ENCODE measurements at places on chromosomes 6 and 20.

DNA sequence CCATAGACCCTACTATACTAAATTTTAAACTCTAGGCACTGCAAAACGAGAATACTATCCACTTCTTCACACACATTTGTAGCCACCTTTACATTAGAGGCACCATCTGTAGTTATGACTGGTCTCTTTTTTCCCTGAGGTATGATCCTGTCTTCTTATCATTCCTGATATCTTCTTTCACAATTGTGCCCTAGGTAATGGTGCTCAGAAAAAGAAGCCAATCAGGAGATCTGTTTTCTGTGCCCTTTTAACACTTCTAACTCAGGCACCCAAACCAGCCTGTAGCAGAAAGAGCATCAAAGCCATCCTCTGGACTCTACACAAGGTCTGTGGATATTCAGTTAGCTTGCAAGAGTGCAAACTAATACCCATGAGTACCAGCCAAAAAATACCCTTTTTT, 149.7 kb upstream of the SGK1 start:
- no peak for DNase-seq

DNA sequence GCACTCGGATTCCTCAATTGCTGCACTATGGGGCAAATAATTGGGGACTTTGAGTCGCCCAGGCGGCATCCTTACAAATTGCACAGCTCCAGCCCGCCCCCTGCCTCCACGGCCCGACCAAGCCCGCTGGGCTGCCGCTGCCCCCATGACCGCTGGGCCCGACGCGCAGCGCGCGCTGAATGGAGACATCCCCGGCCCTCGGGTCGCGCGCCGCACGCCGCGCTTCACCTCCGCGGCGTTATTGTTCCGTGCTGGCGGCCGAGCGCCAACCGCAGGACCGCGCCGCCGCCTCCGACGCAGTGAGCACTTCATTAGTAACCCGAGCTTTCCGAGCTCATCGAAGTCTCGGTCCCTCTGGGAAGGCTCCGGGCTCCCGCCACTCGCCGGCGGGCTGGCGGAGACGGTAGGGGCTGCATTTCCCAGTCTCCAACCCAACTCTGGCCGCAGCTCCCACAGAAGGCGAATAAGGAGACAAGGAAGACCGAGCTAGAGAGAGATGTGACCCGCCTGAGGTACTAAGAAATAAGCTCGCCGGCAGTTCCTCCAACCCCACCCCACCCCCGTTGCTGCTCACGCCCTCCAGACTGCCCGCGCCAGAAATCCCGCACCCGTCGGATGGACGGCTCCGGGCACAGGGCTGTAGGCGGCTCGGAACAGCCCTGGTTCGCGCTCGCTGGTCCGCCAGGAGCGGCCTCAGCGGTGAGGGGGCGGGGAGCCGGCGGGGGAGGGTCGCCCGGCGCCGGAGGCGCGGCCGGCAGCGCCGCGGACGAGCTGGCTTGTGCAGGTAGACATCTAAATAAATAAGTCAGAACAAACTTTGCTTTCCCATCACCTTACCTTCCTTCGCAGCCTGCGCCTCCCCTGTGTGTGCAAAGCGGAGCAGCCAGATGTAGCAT, 703 bp downstream of the EPHA7 start:
- DNase-seq: no peak

DNA sequence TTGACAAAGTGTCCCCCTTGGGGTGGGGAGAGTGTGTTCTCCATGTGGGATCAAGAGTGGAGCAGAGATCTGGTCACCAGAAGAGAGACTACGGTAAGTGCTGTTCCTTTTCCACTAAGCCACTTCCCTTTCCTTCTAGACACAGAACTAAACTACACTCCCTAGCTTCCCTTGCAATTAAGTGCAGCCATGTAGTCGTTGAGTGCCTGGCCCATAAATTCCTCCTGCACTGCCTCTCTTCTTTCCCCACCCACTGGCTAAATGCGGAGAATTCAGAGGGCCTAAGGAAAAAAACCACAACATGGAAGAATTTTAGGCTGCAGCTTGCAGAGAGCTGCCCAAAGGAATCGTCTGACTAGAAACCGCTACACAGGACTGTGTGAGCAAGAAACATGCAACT, 1.5 kb downstream of the WDR27 start:
- no peak for DNase-seq

DNA sequence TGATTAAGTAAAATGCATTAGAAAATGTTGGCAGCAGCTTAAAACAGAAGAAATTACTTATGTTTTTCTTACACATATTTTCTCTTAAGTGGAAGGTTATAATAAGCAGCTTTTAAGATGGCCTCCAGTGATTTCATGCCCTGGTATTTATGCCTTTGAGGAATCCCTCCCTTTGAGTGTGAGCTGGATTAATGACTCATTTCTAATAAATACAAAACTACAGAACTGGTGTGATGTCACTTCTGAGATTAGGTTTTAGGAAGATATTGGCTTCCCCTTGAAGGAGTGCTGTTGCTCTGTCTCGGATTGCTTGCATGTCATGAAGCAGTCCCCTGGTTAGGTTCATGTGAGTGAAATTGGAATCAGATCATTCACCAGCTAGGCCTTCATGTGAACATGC, 143.2 kb upstream of the EPHA7 start:
- DNase-seq: no peak

DNA sequence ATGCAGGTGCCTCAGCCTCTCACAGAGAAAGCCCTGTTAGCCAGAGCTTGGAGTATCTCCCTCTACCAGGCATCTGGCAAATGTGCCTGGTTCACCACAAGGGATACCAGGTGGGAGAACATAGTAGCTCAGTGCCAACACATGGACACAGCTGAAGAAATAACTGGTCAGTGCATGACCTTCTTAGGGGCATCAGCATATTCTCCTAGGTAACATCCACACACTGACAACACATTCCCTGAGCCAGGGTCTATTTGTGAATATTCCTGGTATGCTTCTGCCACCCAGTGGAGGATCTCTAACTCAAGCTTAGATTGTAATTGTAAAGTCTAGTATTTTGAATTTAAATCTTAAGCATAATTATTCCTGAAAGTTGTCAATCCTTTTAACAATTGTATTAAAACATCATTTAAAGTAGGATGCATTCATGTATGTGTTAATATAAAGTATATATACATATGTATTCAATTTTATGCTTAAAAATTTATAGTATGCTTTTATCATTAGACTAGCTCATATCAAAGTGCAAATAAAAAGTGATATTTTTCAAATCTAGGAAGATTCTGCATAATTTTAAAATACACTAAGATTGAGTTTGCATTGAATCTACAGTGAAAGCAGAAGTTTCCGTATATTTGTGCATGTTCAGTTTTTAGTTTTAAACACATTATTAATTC, 45.3 kb upstream of the COL21A1 start:
- DNase-seq: no peak

Measured in activated T-helper 1 cell treated with anti-CD3 and anti-CD28 coated beads, Interleukin-2, amount 50 U/mL, for 16 hours (primary cell).